ENCODE measurements at places on chromosomes 5 and 9.

DNA sequence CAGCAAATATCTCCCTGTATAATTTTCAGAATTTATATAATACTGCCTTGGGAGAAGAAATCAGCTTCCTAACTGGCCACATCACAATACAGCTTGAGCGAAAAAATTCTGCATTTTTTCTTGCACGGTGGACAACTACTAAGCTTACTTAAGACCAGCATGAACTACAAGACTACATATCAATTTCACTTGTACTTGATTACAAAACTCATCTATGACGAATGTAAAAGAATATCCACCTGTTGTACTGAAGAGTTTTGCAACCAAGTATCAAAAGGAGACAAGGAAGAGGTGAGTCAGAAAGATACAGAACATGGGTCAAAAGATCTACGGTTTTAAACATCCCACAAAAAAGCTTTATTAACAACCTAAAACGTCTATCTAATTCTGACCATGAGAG is 279.4 kb downstream of the BNC2 start:
- DNase-seq, result no peak

GRCh38 chr5:179416114-179416822 is 71.0 kb upstream of the ADAMTS2 start:
- DNase-seq, result no peak

GRCh38 chr5:168023191-168023590 is 268.3 kb upstream of the WWC1 start:
- no peak for DNase-seq

- DNase-seq, result no peak
These were observed 63.3 kb upstream of the SLCO6A1 start for GRCh38 chr5:102561894-102562760.

DNA sequence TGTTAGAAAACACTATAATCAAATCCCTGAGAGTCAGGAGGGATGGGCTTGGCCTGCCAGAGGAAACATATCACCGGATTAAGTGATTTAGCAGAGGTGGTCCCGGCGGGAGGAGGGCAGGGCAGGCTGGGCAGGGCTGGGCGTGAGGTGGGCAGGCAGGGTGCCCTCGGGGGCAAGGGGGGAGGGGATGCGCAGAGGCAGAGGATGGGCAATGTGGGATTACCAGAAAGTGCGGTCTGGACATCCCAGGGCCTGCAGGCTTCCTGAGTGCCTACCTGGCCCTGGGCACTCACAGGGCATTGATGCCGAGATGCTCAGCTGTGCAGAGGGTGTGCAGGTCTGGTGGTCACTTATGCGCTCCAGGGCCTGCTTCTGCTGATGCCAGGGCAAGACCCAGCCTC is 115.2 kb downstream of the ADAMTS2 start:
- no peak for DNase-seq

- DNase-seq, result peak; percentile 5
These were observed 52.0 kb downstream of the ITGA2 start for GRCh38 chr5:53041071-53041692.

DNA sequence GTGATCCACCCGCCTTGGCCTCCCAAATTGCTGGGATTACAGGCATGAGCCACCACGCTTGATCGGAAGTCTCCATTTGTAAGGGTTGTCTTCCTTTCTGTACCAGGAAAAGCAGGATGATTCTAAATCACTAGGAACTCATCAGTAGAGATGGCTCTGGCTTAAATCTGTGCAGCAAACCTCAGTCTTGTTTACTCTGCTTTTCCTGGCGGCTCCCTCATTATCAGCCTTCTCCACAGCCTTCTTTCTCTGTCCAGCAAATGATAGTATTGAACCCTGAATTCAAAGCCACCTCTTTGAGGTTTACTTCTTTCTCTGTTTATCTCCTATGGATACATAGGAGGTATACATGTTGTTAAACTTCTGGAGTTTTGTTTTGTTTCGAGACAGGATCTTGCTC is 43.0 kb upstream of the GNE start:
- DNase-seq, result no peak

DNA sequence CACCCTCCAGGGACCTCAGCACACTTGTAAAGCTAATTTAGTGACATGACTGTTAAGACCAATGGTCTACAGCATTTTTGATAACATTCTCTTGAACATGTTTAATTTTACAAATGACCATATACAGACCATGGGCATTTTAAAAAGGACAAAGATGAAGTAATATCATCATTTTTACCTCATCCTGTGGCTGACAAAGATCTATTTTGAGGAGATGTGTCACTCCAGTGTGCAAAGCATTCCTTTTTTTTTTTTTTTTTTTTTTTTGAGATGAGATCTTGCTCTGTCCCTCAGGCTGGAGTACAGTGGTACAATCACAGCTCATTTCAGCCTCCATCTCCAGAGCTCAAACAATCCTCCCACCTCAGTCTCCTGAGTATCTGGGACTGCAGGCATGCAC is 118.2 kb upstream of the TBC1D2 start:
- DNase-seq, result no peak

GRCh38 chr5:149015126-149015525 is 47.7 kb downstream of the SH3TC2 start:
- DNase-seq, result no peak

- DNase-seq, result no peak
These were observed 26.2 kb upstream of the WDR41 start for GRCh38 chr5:77518304-77518703.

DNA sequence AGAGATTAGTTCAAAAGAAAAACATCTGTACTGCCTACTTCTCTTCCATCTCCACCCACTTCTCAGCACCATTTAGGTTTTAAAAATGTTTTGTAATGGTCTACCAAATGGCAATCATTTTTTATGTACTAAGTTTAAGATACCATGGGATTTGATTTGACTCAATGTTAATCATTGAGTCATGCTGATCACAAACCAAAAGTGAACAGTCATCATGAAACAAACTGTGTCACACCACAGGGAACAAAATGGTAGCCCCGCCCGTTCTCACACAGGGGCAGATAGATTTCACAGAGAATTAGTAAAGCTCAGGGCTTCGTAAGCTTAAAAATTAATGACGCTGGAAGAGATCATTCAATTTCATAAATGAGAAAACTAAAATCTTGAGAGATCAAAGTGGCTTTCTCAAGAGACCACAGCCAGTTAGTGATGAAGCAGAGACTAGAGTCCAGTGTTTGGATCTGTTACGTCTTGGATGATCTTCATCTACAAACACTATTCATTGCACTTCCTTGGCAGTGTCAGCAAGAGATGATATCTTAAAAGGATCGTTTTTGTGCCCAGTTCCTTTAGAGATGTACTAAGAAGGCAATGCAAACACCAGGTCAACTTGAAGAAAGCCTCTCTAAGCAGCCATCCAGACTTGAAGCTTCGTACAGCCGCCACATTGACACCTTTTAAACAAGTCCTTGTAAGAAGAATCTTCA is 33.9 kb upstream of the TRIO start:
- DNase-seq, result peak; percentile 37

DNA sequence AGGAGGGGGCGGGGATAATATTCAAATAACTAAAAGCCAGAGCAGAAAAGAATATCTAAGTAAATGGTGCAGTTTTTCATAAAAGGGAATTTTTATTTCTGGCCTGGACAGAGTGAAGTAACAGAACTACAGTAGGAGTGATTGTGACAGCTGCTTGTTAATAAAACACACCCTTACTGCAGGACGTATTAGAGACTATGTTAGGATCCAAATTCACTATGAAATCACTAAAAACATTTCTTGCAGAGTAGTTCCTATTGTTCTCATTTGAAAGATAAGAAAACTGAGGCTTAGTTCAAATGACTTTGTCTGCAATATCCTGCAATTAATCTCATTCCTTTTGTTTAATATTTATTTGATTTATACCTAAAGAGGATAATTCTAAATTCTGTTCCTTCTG is 39.5 kb downstream of the FAM174A start:
- no peak for DNase-seq

Data from GM12891 (cell line).